ENCODE measurements at places on chromosomes 4 and X. TPM values are rescaled to one million over a fixed set of nuclear protein-coding genes. Genes with fewer than 3 reads are reported as not detected.

Gene TRIM61
- not detected for total RNA-seq

Gene BBS7
- 3.6 TPM for total RNA-seq

Gene FRAS1
- total RNA-seq, result 24.4 TPM

Gene PRR32
- not detected for total RNA-seq

Gene HS3ST1
- 0.99 TPM for total RNA-seq

All from body of pancreas (tissue), 4 donors.